ENCODE measurements at places on chromosomes 11 and 22.
A peak's percentile ranks its signal among the peaks of the same experiment; 100 is the strongest.

- no peaks in the 10 kb centered on the region for H3K36me3 ChIP-seq
- H3K27me3 ChIP-seq: no peaks in the 10 kb centered on the region
- no peak overlapping the region for H3K27ac ChIP-seq
These were observed 45.7 kb downstream of the GNB1L start for GRCh38 chr22:19808873-19809478.

GRCh38 chr11:105915021-105915420 is 107.0 kb downstream of the MSANTD4 start:
- H3K27me3 ChIP-seq: no peaks in the 10 kb centered on the region
- no peak overlapping the region for H3K4me3 ChIP-seq
- H3K27ac ChIP-seq: no peak overlapping the region
- H3K4me1 ChIP-seq: no peaks in the 10 kb centered on the region
- DNase-seq: no peak

GRCh38 chr11:93903989-93904388 is 53.6 kb upstream of the VSTM5 start:
- H3K36me3 ChIP-seq: no peaks in the 10 kb centered on the region
- H3K27me3 ChIP-seq: no peaks in the 10 kb centered on the region
- DNase-seq: no peak
- H3K4me3 ChIP-seq: no peak overlapping the region

GRCh38 chr11:18536209-18536608 is 9.5 kb upstream of the TSG101 start:
- no peaks in the 10 kb centered on the region for H3K36me3 ChIP-seq
- DNase-seq: no peak

- no peaks in the 10 kb centered on the region for H3K4me1 ChIP-seq
- no peak overlapping the region for H3K27ac ChIP-seq
- H3K27me3 ChIP-seq: peaks cover 4% of the 10 kb centered on the region
These were observed 534.8 kb downstream of the INSC start for GRCh38 chr11:15649371-15650104.

DNA sequence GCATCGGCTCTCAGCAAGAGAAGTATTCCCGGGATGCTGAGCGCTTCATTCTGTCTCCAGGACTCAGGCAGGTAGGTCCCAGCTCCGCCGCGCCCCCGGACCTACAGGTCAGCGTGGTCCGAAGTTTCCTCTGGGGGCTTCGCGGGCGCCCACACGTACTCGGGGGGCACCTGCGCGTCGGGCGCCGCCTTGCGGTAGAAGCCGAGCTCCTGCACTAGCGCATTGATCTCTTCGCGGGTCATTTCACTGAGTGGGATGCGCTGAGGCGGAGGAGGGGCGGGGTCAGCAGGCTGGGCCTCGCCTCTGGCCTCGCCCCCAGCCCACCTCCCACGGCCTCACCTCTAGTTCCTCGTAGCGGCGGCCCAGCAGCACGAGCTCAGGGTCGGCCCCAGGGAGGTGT is 2.5 kb downstream of the SELENOM start:
- no peak for DNase-seq
- H3K4me3 ChIP-seq: no peak overlapping the region
- no peaks in the 10 kb centered on the region for H3K36me3 ChIP-seq
- H3K27me3 ChIP-seq: no peaks in the 10 kb centered on the region

DNA sequence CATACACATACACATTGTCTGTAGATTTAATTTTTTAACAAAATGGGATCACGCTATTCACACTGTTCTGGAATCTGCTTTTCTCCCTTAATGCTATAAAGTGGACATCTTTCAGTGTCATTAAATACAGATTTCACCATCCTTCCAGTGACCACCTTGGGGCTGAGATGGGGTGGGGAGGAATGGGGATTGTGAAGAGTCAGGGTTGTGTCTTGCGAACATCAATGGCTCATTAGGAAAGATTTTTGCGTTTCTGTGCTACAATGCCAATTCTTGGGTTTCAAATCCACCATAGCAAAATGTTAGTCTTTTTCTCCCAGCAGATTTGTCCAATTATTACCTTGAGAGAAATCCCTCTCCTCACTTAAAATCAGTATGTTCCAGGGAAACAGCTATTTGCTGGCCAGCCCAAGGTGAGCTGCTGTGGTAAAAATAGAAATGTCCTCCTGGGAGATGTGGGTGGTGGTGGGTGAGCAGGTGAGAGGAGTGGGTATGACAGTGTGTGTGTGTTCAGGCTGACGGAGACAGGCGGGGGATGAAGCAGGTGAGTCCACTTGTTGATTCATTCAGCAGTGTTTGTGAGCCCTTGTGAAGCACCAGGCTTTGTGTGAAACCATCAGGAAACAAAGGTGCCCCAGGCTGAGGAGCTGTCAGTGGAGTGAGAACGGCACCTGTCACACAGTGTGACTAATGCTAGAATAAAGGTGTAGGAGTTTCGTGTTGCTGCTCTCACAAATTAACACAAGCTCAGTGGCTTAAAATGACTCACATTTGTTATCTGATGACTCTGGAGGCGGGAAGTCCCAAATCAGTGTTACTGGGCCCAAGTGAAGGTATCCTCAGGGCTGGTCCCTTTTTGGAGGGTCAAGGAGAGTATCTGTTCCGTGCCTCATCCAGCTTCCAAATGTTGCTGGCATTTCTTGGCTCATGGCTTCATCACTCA is 1.7 kb upstream of the CBX6 start:
- H3K4me1 ChIP-seq: peaks cover 38% of the 10 kb centered on the region
- DNase-seq: peak; percentile 52
- H3K27ac ChIP-seq: peak overlapping the region; percentile 25
- no peaks in the 10 kb centered on the region for H3K27me3 ChIP-seq
- H3K36me3 ChIP-seq: peaks cover 6% of the 10 kb centered on the region

GRCh38 chr11:11038352-11038751 is 180.5 kb upstream of the ZBED5 start:
- H3K4me3 ChIP-seq: no peak overlapping the region
- no peak for DNase-seq
- no peaks in the 10 kb centered on the region for H3K27me3 ChIP-seq

- H3K27me3 ChIP-seq: peaks cover 4% of the 10 kb centered on the region
- H3K36me3 ChIP-seq: no peaks in the 10 kb centered on the region
- H3K4me1 ChIP-seq: no peaks in the 10 kb centered on the region
- H3K4me3 ChIP-seq: no peak overlapping the region
These were observed 5.0 kb upstream of the ANO1 start for GRCh38 chr11:70072861-70073755.

- H3K27ac ChIP-seq: no peak overlapping the region
- no peaks in the 10 kb centered on the region for H3K27me3 ChIP-seq
- no peaks in the 10 kb centered on the region for H3K36me3 ChIP-seq
- H3K4me3 ChIP-seq: no peak overlapping the region
- peaks cover 14% of the 10 kb centered on the region for H3K4me1 ChIP-seq
- no peak for DNase-seq
These were observed 29.9 kb upstream of the JAM3 start for GRCh38 chr11:134038897-134039470.

- no peak overlapping the region for H3K27ac ChIP-seq
- H3K4me1 ChIP-seq: no peaks in the 10 kb centered on the region
- no peaks in the 10 kb centered on the region for H3K36me3 ChIP-seq
- DNase-seq: no peak
These were observed 42.9 kb downstream of the PC start for GRCh38 chr11:66915046-66915832.

GRCh38 chr11:86775361-86775760 is 25.0 kb upstream of the PRSS23 start:
- no peak overlapping the region for H3K27ac ChIP-seq
- no peaks in the 10 kb centered on the region for H3K36me3 ChIP-seq
- no peak for DNase-seq
- no peak overlapping the region for H3K4me3 ChIP-seq
- H3K27me3 ChIP-seq: no peaks in the 10 kb centered on the region
- no peaks in the 10 kb centered on the region for H3K4me1 ChIP-seq

- no peak for DNase-seq
- H3K27ac ChIP-seq: no peak overlapping the region
- H3K36me3 ChIP-seq: no peaks in the 10 kb centered on the region
These were observed 60.9 kb upstream of the MYEOV start for GRCh38 chr11:69232821-69233743.

DNA sequence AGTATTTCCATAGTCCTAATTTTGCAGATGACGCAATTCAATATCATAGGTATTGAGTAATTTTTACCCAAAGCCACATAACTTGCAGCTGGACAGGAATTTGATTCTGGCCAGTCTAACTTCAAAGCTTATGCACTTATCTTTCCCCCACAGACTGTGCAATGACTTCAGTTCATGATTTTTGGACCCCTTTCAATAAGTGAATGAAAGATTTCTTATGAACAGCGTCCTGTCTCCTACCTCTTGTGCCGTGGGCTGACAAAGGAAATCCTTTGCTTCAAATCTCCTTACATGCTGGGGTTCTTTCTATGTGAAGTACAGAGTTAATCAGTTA is 217.7 kb upstream of the KIRREL3 start:
- H3K36me3 ChIP-seq: no peaks in the 10 kb centered on the region
- H3K27me3 ChIP-seq: no peaks in the 10 kb centered on the region
- DNase-seq: no peak
- no peaks in the 10 kb centered on the region for H3K4me1 ChIP-seq
- H3K27ac ChIP-seq: no peak overlapping the region
- H3K4me3 ChIP-seq: no peak overlapping the region

DNA sequence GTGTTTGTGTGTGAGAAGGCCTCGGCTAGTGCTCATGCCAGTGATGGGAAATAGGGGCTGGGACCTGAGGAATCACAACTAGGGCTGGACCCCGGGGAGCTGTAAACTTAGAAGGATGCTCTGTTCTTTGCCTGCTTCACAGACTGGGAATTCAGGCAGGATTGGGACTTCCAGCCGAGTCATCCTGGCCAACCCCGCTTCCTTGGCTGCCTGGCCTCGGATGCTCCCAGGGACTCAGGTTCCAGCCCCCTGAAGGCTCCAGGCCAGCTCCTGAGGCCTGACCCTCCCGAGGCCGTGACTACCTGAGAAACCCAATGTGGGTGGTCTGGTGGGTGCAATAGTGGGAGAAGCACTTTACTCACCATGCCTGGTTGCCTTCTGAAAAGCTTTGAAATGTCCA is 44.7 kb downstream of the IRAG1 start:
- no peaks in the 10 kb centered on the region for H3K27me3 ChIP-seq
- no peak for DNase-seq
- no peak overlapping the region for H3K27ac ChIP-seq
- H3K36me3 ChIP-seq: no peaks in the 10 kb centered on the region
- H3K4me3 ChIP-seq: no peak overlapping the region
- H3K4me1 ChIP-seq: no peaks in the 10 kb centered on the region

GRCh38 chr11:46207270-46207669 is 70.2 kb upstream of the CREB3L1 start:
- no peak for DNase-seq
- H3K4me3 ChIP-seq: no peak overlapping the region
- no peaks in the 10 kb centered on the region for H3K36me3 ChIP-seq
- no peak overlapping the region for H3K27ac ChIP-seq

DNA sequence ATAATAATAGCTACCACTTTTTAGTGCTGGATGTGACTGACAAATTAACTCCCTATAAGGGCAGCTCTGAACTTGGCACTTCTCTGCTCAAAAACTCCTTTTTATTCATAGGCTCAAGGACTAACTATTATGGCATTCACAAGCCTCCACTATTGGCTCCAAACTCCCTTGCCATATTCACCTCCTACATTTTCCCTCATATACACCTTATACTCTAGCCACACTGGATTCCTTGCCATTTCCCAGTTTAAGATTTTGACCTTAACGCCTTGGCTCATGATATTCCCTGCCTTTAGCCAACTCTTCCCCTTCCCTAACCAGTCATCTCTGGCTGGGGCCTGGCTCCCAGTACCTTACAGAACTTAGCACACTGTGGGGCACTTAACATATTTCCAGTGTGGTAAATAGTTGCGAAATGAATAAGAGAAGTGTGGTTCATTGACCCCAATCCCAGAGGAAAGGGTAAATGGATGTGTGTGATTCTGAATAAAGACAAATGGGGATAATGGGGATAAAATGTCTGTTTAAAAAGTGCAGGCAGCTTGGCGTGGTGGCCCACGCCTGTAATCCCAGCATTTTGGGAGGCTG is 40.0 kb upstream of the SORL1 start:
- H3K27ac ChIP-seq: no peak overlapping the region
- no peaks in the 10 kb centered on the region for H3K27me3 ChIP-seq
- no peaks in the 10 kb centered on the region for H3K36me3 ChIP-seq
- no peak overlapping the region for H3K4me3 ChIP-seq
- DNase-seq: no peak

GRCh38 chr22:28741200-28741784 is 328 bp downstream of the CHEK2 start:
- H3K4me1 ChIP-seq: peaks cover 4% of the 10 kb centered on the region
- DNase-seq: no peak
- peak overlapping the region; percentile 62 for H3K27ac ChIP-seq
- H3K4me3 ChIP-seq: peak overlapping the region; percentile 85
- peaks cover 7% of the 10 kb centered on the region for H3K36me3 ChIP-seq
- H3K27me3 ChIP-seq: no peaks in the 10 kb centered on the region

DNA sequence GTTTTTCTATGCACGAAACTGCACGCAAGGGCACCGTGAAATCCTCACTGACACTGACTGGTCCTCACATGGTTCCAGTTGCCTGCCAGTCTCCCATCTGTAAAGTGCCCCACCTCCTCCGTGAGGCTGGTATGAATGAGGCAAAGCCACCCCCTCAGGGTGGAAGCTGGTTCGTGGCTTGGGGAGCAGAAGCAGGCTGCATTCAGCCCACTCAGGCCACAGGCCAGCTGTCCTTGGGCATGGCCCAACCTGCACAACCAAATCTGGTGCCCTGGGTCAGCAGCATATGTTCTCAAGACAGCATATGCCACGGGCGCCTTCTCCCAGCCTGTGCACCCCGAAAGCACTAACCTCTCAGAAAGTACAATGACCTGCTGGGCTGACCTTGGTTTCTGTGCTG is 29.3 kb downstream of the SERPINH1 start:
- H3K27ac ChIP-seq: no peak overlapping the region
- no peaks in the 10 kb centered on the region for H3K36me3 ChIP-seq
- H3K4me3 ChIP-seq: no peak overlapping the region
- H3K27me3 ChIP-seq: no peaks in the 10 kb centered on the region
- DNase-seq: no peak
- no peaks in the 10 kb centered on the region for H3K4me1 ChIP-seq

DNA sequence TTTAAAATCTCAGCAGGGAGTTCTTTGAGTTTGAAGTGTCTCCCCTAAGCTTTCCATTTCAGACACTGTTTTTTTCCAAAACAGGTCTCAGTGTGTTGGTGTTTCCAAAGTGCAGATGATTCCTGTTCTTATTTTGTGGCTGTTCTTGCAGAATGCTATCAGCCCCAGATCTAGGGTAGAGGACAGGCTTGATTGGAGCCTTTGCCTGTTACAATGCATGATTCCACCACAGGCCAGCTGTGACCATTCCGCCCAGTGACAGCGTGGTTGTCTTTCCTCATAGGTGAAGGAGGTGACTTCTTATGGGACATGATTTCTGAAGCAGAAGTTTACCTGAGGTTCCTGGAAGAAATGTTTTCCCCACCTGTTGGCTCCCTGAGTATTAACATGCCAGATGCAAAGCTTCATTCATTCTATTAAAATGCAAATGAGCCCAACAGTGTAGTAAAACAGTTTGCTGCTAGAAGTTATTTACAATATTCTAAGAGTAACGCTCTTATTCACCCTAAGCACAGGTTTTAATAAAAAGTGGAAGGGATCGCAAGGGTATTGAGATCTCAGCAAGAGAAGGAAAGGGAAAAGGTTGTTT is 36.9 kb upstream of the BIRC3 start:
- H3K27ac ChIP-seq: no peak overlapping the region
- no peaks in the 10 kb centered on the region for H3K36me3 ChIP-seq
- no peaks in the 10 kb centered on the region for H3K4me1 ChIP-seq
- no peak overlapping the region for H3K4me3 ChIP-seq
- H3K27me3 ChIP-seq: peaks cover 4% of the 10 kb centered on the region
